ENCODE measurements at places on chromosomes 12 and 14.

DNA sequence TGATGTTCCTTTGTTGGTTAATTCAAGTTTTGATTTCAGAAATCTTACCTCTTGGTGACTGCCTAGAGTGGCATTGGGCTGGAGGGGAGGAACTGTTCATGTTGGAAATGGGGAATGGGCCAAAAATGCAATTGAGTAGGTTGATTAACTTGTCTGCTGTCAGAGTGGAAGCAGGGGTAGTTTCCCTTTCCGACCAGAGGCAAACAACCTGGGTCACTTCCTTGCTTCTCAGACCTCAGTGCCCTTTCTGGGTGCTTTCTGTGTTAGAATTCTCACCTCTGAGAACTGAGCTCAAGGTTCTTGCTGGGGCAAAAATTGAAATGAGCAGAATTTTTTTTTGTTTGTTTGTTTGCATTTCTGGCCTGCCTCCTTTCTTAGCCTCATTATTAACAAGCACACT, 2.3 kb upstream of the M6PR start:
- no peak for DNase-seq

DNA sequence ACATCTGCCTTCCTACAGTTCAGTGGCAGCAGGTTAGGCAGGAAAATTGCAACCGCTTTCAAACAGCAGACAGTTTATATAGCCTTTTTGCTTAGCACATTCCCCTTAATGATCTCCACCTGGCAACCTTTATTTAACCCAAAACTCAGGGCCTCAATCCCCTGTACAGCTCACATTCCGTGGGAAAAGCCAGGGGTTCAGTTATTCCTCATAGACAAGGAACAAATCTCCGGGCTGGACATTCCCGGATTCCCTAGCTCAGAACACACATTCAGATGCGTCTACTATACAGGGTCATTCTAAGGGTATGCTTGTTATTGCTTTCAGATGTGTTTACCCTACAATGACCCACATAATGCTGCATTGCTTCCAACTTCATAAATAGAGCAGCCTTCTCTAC, 73.8 kb upstream of the DCN start:
- no peak for DNase-seq

DNA sequence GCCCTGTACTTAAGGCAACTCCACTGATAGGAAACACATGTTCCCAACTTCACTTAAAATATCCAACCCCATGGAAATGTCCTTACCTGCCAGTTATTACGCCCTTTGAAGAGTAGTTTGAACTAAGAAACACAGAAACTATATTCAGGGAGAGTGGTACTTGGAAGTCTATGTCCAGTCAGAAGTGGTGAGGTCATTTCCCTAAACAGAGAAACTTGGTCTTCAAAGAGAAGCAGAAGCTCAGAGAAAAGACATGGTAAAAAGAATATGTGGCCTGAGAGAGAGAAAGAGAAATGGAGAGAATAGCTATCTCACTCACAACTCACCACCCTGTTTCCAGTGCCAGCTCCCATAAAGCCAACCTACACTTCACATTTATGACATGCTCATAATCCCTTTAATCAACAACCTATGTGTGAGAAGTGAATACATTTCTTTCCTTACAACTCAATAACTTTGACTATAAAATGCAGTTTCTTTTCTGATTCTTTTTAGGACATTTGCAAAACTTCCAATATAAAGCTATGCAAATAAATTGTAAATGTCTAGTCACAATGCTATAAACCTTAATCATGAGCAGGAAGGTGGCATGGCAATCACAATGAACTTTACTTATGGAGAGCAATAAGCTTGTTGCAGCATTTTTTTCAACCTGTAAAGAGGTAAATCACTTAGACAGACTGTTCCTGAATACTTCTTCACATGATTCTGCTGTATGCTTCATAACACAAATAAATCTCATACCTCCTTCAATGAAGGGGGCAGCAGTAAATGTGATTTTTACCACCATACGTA, 67.1 kb downstream of the CPNE8 start:
- DNase-seq, result no peak

- DNase-seq, result no peak
Measured at GRCh38 chr14:91925001-91925726, 22.3 kb downstream of the FBLN5 start.

DNA sequence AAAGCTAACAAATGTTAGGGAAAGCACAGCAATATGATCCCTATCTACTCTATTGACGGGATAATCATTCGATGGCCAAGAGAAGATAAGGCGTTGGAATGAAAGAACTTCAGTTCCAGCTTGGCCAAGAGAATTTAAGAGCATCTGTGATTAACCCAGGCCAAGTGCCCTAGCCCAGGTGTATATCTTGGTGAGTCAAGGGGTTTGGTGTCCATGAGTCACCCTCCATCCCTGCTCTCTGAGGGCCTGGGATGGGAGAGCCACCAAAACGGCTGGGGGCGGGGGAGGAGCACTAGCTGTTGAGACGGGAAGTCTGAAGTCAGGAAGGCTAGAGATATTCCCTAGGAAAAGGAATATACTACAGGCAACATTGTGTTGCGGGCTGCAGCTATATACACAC, 13.0 kb downstream of the TBPL2 start:
- DNase-seq, result no peak

Measured in GM13976 (cell line).